ENCODE measurements at places on chromosomes 12 and 14.

GRCh38 chr12:3977621-3978020 lies 104.4 kb upstream of the PARP11 start:
- DNase-seq, result no peak

DNA sequence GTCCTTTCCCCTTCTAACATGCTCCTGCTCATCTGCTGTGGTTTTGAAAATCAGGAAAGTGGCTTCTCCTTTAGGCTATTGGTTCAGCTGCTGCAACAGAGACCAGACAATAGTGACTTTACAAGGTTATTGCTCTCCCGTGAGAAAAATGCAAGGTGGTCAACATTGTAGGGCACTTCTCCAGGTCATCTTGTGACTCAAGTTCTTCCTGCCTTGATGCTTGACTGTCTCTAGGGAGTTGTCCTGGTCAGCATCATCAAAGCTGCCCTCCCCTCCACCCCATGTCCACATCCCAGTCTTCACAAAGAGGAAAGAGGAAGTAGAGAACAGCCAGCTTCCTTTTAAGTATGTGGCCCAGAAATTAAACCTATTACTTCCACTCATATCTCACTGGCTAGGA lies 3.9 kb upstream of the TMEM63C start:
- DNase-seq, result no peak

GRCh38 chr14:69318901-69319475 lies 59.0 kb downstream of the GALNT16 start:
- DNase-seq, result no peak

DNA sequence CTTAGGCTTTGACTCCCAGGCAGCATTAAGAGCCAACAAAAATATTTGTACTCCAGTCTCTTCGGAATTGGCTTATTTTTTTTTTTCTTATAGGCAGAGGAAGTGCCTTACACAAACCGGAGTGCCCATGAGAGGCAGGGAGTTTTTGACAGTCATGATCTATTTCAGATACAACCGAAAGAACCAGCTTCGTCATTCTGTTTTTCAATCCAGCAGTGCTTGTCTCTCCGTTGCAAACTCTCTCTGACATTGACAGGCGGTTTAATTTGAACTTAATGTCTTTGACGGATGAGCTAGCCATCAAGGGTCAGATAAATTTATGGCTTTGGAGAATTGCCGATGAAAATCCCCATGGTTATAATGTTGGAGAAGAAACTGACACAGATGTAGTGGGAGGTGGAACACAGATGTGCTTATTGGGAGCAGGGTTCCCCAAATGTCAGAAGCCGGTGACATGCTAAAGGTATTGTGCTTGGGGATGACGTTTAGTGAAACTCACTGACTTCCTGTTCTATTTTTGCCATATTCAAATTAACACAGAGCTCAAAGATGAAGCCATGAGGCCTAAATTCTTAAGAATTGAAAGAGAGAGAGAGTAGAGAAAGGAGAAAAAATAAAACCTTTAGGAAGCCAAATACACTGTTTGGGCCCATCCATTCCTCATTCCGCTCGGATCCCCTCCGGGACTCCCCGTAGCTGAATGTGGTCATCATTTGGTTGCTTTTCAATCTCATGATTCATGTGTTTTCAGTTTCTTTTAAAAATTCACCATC lies 59.7 kb downstream of the PLXNC1 start:
- peak; percentile 54 for DNase-seq

DNA sequence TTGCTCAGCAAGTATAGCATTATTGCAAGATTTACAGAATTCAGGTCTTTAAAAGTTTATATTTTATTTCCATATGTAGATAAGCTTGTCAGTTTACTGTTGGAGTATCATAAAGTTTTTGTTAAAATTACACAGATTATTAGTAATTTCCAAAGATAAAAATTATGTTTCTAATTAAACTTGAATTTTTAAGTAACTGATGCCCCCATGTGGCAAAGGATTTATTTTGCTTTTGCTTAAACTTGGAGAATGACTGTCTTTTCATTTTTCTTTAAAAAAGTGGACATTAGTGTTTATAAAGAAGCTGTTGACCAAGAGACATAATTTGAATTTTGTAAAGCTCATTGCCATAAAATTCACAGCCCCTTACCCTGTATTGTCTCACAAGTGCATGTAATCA lies 45.8 kb downstream of the ETNK1 start:
- no peak for DNase-seq

- DNase-seq, result no peak
Measured at GRCh38 chr14:102046337-102047278, 40.2 kb downstream of the HSP90AA1 start.

- no peak for DNase-seq
Measured at GRCh38 chr12:125393569-125393968, 328.3 kb downstream of the AACS start.

DNA sequence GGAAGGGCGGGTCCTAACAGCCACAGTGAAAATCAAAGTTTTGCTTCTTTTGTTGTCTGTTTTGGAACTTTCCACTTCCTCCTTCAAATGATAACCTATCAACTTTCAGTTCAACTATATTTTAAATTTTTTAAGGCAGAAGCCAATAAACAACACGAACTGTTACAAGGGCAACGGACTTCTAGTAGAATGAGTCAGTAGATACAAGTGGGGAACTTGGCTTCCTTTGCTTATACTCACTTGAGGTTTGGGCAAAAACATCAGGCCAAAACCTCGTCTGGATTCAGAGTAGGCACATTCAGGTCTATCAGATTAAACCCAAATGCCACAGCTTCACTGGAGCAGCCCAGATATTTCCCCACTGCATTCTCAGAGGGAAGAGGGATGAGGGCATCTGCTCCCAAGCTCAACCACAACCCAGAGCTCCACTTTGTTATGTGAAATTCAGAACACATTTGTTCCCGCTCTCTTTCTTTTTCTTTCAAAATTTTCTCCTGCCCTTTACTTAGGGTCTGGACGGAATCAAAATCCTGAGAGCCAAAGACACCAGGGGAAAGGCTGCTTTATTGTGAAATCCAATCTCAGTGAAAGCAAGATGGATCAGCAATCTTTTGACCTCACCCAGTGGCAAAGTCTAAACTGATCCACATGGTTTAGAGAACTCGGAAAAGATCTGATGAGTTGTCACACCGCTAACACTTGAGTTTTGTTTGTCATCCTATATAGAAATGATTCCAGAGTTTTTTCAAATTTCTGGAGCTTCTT lies 152.5 kb upstream of the BTG1 start:
- DNase-seq, result no peak

- DNase-seq, result no peak
Measured at GRCh38 chr12:40106655-40107054, 774 bp upstream of the SLC2A13 start.

DNA sequence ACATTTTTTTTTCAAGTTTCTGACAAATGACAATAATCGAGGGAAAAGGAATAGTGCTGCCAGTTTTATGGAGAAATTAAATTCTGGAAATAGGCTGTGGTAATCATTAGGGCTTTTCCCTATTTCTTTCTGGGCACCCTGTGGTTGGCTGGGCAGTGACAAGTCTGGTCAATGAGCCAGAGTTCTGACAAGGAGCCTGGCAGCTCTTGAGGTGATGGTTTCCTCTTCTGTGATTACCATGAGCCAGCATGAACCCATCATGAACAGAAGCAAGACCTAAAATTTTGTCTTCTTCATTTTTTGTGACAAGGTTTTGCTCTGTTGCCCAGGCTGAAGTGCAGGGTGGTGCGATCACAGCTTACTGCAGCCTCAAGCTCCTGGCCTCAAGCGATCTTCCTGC lies 115.8 kb downstream of the TRAFD1 start:
- DNase-seq, result no peak

DNA sequence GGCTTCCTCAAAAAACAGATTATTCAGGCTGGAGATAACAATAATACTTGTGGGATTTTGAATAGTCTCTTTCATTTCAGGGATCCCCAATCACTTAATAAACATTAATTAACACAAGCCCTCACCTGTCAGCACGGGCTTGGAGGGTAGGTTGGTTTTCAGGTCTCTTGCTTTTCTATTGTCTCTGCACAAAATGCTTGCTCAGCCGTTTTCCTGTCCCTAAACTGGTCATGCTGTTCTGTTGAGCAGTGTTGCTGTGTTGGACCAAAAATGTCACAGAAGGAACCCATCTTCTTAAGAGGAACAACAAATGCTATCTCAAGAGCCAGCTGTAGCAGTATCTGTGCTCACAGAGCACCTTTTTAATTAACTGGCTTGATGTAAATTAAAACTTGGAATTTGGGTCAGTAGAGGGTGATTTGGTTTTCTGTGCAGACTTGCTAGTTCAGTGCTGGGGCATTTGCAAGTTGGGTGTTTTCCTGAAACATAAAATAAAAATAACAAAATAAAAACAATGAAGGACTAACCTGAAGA lies 231.8 kb upstream of the CRY1 start:
- no peak for DNase-seq

DNA sequence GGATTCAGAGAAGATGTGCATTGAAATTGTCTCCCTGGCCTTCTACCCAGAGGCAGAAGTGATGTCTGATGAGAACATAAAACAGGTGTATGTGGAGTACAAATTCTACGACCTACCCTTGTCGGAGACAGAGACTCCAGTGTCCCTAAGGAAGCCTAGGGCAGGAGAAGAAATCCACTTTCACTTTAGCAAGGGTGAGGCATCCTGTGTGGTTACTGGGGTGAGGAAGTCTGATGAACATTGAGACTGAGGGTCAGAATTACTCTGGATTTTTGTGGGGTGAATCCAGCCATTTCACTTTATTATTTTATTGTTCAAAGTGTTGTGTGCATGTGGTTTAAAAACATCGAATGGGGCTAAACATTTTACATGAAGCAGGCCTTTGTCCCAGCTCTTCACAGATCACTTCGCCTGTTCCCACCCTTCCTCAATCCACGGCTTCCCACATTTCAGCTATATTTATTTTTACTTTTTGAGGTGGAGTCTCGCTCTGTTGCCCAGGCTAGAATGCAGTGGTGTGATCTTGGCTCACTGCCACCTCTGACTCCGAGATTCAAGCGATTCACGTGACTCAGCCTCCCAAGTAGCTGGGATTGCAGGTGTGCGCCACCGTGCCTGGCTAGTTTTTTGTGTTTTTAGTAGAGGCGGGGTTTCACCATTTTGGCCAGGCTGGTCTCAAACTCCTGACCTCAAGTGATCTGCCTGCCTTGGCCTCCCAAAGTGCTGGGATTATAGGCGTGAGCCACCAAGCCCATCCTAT lies 40.6 kb downstream of the SUPT16H start:
- no peak for DNase-seq

GRCh38 chr12:26031827-26032226 lies 73.3 kb downstream of the RASSF8 start:
- no peak for DNase-seq

- no peak for DNase-seq
Measured at GRCh38 chr12:53973236-53974042, 513 bp downstream of the HOXC11 start.

- no peak for DNase-seq
Measured at GRCh38 chr14:64080452-64080851, 213.7 kb downstream of the ESR2 start.

DNA sequence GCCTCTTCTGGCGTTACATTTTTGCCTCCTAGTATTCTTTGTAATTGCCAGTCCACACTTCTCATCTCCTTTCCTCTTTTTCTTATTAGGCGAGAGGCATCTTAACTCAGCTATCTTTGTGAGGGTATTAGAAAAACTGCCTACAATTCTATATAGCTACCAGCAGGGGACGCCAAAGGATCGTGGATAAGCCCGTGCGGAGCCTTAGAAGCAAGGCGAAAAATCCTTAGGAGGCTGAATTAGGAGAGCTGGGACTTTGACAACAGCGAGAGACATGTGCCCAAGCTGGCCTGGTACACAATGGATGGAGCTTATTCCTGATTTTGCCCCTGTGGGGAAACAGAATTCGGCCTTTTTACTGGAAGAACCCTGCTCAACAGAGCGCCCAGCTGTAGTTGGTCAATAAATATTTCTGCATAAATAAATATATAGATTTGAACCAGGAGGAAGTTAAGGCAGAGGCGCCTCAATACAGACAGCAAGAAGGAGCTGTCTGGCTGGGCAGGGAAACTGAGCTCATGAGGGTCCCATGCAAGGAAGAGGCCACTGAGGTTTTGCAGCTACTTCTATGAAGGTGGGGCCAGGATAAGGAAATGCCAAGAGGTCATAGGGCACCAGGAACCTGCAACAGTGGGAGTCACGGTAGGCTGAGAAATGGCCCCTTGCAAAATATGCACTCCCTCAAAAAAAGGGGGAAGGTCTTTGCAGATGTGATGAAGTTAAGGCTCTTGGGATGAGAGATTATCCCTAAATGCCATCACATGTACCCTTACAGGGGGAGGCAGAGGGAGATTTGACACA lies 14.6 kb upstream of the RBM19 start:
- DNase-seq, result peak; percentile 37

DNA sequence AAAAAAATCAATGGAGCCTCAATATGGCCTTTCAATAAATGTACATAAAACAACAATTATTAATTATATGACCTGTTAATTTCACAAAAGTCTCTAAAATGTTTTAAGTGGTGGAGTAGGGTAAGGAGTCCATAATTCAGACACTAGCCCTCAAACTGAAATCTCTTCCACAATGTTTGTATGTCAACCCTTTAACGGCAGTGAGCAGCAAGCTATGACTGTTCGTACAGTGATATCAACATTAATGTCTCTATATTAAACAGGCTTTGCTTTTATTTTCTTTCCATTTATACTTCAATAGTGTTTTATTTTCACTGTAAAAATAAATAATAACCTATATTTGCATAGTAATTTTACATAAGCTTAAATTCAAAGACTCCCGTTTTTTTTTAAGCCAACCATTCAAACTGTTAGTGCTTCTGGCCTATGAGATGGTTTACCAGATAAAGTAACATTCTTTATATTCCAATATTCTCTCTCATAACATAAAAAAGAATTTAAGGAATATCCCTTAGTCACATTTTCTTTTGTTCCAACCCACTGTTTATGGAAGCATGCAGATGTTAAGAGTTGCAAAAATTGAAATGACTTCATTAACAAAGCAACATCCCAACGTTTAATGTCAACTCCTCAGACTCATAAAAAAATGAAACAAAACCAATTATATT lies 2.3 kb downstream of the CDK17 start:
- DNase-seq, result no peak

GRCh38 chr14:61277232-61277631 lies 3.9 kb downstream of the TMEM30B start:
- no peak for DNase-seq

DNA sequence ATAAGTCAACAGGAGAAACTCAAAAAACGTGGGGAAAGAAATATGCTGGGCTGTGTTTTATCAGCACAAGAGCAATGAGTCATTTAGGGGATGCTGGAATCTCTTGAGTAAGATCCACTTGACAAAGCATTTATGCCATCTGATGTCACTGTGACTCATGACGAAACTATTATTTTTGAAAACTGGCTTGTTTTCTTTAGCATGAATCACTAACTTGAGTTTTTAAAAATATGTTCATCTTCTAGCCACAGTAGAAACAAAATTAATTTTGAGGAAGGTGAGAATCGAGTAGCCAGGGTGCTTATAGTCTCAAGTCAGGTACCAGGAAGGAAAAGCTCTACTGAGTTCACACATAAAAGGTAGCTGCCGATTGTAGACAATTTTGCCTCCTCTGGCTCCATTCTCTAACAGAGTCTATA lies 456.2 kb upstream of the MGAT4C start:
- DNase-seq, result no peak

All from GDM1 (cell line).